ENCODE measurements at places on chromosomes 6 and 20.

DNA sequence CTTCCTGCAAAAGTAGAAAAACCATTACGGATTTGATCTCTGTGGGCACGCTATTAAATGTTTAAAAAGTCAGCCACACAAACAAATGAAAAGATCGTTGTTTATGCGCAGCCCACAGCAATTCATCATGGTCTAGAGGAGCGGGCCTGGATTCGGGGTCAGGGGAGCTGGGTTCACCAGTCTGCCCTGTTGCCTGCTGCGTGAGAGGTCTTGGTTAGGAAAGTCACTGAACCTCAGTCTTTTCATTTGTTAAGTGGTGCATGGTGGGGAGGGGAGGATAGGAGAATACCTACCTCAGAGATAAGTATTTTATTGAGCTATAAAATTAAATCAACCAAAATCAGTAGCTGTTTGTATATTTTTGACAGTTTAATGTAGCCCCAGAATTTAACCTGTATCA is 47.3 kb upstream of the FYN start:
- no peak for DNase-seq

- DNase-seq: no peak
Measured at GRCh38 chr6:157346373-157346772, 23.1 kb upstream of the TMEM242 start.

DNA sequence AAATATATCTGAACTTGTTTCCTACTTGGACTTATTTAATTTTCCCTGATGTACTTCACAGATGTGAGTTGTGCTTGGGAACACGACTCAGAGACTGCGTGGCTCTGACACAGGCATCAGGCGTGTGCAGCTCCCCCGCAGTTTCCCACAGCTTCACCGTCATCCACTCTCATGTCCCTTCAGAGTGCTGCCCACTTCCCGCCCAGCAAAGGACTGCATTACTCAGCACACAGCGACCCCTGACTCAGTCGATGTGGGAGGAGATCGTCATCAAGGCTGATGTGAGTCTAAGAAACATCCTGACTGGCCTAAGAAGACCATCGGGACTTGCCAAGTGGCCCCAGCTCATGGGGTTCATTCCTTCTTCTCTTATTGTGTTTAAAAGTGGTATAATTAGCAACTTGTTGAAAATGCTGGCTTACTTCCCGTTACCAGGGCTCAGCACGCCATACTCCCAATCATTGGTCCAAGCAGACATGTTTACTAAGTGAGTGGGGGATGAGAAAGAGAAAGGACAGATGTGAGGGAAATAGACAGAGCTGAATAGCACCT is 539.4 kb upstream of the JARID2 start:
- peak; percentile 64 for DNase-seq

DNA sequence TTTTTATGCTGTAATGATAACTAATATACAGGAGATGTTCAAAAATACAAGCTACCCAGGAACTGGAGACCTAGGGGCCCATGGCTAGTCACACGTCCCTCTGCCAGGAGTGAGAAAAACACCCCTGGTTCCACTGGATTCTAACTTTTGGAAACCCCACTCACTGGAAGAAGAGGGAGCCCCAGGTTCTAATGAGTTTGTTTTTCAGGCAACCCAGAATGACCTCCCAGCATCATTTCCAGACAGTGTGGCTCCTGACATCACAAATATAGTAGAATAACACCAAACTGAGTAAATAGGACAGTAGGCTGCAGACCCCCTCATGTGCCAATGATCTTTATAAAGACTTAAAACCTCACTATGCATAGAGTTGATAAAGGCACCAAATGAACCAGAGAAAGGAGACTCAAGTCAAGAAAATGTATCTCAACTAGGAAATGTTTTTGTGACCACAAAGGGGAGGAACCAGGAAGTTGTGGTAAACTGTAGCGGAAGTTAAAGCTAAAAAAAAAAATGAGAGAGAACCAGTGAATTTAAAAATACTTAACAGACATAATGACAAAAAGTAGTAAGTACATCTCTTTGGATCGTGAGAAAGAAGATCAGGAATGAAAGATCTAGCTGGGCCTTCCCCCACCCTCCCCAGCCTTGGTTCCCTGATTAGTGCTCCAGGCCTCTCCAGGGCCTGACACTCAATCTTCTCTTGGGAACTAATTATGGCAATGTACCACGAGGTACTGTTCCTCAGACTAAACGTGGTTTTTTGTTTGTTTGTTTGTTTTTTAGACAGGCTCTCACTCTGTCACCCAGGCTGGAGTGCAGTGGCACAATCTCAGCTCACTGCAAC is 19.8 kb downstream of the HLA-E start:
- no peak for DNase-seq

- no peak for DNase-seq
Measured at GRCh38 chr20:4885877-4886276, 115.4 kb downstream of the SLC23A2 start.

DNA sequence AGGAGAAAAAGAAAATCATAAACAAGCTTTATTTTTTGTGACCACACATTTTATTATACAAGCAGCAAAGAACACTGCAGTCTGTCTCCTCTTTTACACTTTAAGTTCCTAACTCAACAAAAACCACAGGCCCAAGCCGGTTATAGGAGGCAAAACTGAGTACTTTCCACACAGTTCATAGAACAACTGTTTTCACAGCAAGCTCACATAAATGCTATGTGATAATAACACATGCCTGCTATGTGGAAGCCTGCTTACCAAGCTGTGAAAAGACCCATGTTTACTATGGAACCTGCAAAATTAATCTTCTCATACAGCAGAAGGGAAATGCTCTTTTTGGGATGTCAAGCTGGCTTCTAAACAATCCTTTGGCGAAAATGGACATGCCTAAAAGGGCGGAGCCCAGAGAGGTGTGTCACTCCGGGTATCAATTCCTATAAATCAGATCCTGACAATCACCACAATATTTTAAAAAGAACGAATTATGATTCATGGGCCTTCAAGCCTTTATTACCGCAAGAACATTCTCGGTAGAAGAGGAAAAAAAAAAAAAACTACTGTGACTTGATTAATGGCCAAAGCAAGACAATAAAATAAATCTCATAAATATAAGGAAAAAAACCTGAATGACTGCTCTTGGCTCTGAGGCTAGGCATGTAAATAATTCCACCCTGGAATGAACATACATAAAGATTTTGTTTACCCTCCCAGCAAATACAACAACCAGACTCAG is 2.6 kb downstream of the TRERF1 start:
- DNase-seq: no peak

DNA sequence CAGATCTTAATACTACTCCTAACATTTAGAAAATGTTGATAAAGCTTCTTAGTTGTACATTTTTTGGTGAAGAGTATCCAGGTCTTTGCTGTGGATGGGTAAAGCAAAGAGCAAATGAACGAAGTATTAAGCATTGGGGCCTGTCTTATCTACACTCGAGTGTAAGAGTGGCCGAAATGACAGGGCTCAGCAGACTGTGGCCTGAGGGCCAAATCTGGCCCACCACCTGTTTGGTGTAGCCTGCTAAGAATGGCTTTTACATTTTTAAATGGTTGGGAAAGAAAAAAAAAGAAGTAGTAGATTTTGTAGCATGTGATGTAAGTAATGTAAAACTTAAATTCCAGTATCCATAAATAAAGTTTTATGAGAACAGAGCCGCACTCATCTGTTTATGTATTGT is 19.4 kb upstream of the MAPK13 start:
- no peak for DNase-seq

DNA sequence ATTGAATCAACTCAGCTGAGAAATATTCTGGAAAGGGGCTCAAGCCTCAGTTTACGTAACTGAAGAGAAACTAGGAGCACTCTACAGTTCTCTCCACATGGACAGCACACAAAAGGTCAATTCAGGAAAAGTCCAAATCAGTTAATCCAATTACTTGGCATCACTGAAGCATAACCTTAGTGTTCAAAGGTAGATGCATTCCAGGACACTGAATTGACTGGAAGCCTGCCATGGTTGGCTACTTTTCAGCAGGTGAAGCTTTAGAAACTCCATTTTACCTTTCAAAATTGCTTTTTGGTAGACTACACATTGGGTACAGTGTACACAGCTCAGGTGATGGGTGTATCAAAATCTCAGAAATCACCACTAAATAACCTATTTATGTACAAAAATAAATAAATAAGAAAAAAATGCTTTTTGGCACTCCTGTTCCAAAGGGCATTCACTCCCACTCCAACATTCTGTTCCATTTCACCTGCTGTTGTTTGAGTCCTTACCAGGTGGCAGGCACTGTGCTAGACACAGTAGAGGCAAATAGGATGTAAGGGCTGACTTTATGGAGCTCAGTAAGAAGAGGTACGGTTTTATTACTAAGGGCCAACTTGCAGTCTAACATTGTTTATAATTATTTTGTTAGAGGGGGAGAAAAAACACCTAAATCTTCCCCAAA is 153.4 kb downstream of the FAXC start:
- DNase-seq: no peak

DNA sequence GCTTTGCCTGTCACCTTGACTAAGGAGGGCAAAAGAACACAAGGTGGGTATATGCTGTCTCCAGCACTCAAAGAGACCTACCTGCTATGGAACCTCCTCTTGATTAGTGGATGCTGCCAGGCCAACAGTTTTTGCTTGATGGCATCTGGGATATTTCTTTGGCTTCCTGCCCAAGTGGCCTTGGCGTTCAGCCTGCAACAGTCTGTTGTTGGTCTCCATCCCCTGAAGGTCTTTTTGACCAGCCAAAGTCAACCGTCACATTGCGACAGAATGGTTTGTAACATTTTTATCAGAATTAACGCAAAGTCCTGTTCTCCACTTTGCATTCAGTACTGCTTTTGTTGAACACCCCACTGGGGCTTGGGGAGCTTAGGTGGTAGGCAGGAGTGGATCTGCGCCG is 37.1 kb downstream of the SERPINB1 start:
- DNase-seq: no peak

DNA sequence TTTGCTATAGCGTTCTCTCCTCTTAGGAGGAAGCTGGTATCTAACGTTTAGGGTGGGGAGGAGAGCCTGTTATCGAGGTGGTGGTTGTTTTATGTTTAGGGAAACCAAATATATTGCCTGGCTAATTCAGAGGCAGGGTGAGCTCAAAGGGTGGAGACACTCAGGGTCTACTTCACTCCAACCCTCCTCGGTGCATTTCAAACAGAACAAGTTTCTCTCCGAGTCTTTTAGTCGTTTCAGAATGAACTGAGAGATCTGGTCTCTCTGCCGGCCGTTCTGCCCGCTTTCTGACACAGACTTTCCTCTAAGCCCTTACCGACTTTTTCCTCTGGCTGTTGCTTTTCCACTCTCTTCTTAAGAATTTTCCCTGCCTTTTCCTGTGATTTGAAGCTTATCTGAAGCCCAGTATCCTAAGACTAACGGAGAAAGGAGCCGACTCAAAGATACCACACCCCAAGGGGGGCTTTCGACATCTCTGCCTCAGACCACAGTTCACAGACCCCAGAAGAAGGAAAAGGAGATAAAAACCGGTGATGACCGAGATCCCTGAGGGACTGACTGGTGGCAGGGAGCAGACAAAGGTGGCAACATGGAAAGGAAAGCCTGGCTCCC is 865 bp downstream of the STK38 start:
- DNase-seq: no peak

DNA sequence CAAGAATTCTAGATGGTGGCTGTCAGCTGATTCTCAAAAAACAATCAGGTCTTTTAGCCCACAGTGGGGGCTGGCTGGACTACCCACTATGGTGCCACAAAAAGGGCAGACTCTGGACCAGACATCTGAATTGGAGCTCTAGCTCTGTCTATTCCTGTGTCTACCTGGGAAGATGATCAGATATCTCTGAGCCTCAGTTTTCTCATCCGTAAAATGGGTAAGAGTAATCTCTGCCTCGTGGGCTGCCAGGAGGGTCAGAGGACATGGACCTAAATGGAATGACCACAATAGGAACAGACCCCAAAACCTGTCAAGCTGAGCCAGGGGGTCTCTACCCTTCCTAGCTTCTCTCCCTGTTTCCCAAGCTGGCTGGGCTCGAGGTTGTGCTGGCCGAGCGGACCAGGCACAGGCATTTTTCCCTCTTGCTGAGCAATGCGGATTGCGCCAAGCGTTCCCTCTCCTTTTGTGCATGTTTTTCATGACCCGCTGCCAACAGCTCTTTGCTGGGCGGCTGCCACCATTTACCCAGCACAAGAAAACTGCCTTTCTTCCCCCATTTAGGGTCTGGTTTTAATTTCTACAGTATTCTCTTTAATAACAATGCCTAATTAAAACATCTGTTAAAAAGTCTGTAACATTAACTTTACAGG is 74.7 kb upstream of the MAFB start:
- DNase-seq: no peak

DNA sequence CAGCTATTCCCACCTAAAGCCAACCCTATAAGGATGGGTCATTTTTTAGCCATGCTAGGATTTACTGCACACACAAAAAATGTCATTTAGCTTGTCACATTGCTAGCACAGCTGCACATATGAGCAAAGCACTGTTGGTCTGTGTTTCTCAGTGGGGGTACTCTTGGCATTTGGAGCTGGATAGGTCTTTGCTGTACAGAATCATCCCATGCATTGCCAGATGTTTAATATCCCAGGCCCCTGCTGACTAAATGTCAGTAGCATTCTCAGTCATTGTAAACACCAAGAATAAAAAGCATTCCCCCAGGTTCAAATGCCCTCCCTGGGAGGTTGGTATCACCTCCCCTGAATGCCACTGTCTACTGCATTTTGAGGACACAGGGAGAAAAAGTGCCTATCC is 14.6 kb upstream of the LTV1 start:
- no peak for DNase-seq
